SK-N-DZ (cell line): ENCODE measurements at places on chromosomes 2 and 18.

GRCh38 chr2:235390108-235390815 is 103.6 kb upstream of the AGAP1 start:
- no peak for DNase-seq

DNA sequence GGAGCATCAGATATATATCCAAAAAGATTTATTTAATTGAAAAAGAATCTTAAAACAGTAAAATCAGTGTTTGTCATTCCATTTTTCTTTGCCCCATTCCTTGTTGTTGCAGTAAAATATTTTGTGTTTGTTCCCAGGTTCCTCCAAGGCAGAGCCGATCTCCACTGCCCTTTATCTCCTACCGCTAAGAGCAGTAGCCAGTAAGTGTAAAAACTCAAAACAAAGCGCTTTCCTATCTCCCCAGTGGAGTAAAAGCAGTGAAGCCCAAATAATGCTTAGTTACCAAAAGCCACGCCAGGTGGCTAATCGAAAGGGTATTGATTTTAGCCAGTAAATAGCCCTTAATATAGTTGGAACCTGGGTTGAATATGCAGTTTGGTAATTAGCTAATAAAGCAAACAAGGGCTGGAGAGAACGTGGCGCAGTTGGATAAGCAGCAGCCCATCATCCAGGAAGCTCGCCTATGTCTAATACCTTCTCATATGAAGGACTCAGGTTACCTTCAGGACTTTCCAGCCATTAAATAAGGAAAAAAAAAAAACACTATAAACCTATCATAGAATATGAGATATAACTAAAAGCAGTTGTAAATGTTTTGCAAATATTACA is 12.4 kb upstream of the GPD2 start:
- DNase-seq = no peak

GRCh38 chr2:2464094-2464493 is 133.0 kb upstream of the MYT1L start:
- peak; percentile 81 for DNase-seq

GRCh38 chr2:105959357-105959756 is 214.6 kb downstream of the NCK2 start:
- no peak for DNase-seq

DNA sequence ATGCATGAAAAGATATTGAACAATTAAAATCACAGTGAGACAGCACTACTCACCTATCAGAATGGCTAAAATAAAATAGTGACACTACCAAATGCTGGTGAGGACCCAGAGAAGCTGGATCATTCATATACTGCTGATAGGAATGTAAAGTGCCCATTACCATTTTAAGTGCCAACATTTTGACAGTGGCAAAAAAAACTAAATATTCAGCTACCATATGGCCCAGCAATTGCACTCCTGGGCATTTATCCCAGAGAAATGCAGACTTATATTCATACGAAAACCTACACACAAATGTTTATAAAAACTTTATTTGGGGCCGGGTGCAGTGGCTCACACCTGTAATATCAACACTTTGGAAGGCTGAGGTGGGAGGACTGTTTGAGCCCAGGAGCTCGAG is 47.6 kb downstream of the FBXO36 start:
- no peak for DNase-seq

GRCh38 chr2:199470361-199470671 is 12.6 kb upstream of the SATB2 start:
- no peak for DNase-seq

DNA sequence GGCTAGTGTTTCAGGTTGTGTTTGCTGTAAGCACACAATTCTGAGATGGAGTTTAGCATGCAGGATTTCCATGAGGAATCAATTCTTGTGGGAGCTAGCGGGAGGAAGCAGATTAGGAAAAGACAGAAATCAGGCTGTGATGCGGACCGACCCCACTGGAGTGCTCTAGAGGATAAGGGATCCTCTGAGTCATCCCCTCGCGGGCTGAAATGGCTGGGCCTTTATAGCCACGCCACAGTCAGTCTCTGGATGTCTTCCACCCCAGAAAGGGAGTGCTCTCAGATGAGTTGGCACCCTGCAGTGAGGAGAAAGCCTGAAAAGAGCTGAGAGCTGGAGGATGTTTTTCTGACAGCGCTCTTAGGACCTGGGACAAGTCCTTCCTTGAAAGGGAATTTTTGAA is 102.4 kb downstream of the GALNT3 start:
- DNase-seq = no peak

- DNase-seq = no peak
Measured at GRCh38 chr2:178202927-178203326, 8.6 kb downstream of the OSBPL6 start.

DNA sequence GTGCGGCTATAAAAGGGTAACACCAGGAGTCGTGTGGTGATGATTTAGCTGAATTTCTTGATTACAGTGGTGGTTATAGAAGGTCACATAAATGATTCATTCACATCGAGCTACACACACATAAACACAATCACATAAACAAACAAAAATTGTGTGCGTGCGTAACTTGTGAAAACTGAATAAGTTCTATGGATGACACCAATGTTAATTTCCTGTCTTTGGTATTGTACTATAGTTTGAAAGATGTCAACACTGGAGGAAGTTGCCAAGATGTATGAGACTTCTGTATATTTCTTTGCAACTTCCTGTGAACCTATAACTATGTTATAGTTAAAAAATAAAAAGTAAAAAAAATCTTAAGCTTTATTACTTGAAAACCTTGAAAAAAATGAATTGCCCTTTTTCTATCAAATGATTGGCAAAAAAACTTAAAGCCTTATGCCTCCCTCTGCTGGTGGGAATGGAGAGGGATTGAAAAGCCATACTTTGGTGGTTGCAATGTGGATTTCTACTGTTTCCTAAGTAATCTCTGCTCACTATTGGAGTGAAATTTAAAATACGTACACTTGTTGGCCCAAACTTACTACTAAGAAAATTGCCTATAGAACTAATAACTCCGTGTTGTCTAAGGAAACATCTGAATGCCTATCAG is 227.7 kb downstream of the RPIA start:
- no peak for DNase-seq

DNA sequence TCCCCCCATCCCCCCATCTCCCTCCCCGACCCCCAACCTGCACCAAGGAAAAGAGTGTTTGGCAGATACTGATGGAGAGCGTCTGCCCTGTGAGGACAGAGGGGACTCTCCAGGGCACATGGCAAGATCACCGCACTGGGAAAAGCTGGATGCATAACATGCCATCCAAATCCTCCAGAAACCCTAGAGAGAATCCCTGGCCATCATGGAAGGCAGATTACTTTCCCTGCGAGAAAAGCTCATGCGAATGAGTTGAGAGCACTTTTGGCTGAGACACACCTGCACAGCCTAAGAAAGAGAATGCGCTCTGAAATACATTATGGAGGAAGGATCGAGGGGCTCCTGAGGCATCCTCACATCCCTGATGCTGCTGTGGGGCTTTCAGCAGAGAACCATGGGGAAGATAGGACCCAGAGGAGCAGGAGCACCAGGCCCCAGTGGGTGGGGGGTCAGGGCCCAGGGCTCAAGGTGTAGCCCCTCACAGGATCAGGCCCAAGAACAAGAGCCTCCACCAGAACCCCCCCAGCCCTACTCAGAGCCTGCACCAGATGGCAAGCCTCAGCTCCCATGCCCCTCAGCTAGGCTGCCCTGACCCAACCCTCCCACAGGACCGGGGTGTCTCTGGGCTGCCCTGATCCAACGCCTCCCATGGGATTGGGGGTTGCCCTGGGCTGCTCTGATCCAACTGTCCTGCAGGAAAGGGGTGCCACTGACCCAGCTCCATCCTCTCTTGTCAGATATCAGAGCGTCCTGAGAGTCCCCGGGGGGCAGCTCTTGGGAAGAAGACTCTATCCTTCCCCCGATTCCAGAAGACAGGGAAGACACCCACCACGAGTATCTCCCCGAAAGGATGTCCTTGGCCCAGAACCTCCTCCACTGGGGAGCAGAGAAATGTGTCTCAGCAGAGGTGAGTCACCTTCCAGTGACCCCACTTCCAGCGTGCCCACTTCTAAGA is 153.4 kb downstream of the NDUFA10 start:
- no peak for DNase-seq

DNA sequence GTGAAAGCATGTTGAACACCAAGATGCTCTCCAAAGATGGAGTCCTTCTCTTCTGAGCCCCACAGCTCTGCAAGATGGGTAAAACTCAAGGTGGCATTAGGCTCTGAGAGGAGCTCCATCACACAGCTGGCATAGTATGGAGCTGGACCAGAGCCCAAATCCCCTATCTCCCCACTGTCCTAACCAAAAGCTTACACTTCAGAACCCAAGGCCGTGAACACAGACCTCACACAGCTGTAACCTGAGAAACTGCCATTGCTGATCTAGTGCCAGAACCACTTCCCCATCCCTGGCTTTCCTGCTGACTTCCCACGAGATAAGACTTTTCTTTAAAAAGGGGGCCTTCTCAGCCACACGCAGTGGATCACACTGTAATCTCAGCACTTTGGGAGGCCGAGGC is 25.0 kb downstream of the TTC32 start:
- no peak for DNase-seq

- no peak for DNase-seq
Measured at GRCh38 chr2:96400049-96401000, 64.8 kb downstream of the NCAPH start.

DNA sequence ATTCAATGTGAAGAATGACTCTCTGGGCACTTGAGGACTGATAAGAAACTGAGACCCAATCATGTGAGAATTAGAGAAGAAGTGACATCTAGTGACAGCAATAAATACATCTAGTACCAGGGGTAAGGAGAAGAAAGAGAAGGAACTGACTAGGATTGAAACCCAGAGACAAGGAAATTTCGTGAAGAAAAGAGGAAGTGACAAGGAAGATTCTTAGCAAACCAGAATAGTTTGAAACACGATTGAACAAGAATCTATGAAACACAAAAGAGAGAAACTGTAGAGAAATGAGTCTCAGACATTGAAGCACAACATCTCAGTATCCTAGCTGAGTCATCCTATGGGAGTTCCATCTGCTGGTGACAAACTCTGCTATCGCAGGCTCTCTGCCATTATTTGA is 571.9 kb upstream of the PKDCC start:
- DNase-seq = no peak

- DNase-seq = no peak
Measured at GRCh38 chr2:217330647-217331046, 470.8 kb upstream of the TNP1 start.

GRCh38 chr18:27447451-27447881 is 262.4 kb upstream of the CHST9 start:
- DNase-seq = no peak

DNA sequence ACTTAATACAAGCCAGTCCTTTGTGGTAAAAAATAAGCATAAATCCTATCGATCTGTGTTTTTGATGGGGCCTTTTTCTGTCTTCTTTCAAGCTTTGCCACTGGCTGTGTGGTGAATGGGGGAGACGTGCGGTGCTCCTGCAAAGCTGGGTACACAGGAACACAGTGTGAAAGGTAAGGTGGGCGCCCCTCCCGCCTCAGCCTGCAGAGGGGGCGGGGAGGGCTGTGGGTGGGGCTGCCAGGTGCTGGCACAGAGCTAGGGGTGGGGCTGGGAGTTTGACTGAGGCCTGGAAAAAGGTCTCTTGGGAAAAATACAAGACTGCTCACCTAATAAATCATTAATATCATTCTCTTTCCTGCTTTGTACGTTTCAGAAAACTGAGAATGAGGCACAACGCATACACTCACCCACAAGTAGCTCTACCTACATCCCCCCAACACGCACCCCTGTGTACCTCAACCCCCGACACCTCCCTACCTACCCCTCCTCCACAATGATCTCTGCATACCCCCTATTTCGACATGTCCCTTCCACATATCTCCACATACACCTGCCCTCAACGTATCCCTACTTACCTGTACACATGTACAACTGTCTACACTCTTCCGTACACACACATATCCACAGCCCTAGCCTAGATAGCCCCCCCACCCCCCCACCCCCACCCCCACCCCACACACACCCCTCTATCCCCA is 129.7 kb upstream of the TTC39C start:
- no peak for DNase-seq

DNA sequence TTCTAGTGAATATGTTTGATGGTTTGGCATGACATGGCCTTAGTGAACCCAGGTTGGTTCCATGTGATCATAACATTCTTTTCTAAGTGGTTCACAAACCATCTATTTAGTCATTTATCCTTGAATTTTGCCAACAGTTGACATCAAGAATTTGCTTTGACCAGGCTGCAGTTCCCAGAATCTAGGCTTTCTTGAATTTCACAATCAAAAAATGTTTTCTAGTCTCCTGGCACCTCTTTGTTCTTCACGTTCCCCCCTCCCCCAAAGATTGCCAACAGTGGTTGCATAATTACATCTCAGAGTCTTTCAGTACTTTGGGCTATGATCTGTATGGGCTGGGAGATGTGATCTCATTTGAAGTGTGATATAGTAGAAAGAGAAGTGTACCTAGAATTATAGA is 124.0 kb downstream of the GATA6 start:
- DNase-seq = no peak

DNA sequence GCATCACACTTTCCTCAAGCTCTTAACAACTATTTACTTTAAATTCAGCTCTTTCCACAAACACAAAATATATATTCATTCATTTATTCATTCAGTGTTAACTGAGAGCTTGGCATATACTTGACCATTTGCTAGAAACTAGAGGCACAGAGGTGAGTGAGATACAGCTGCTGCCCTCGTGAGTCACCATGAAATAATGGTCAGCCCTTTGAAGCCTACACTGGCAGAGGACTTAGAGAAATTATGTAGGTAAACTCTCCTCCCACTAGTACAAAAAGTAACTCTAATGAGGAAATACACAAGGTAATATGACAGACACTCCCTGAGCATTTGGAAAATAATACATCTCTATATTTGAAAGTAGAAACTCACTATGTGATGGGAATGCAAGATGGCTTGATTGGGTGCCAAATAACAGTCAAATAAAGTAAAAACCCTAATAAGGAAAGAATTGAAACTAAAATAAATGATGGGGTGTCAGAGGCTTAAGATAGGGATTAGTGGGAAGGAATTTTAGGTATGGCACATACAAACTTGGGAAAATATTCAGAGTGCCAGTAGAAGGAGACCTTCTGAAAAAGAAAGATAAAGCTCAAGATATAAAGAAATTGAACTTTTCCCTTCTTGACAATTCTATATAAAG is 61.1 kb downstream of the ANTXR1 start:
- no peak for DNase-seq

DNA sequence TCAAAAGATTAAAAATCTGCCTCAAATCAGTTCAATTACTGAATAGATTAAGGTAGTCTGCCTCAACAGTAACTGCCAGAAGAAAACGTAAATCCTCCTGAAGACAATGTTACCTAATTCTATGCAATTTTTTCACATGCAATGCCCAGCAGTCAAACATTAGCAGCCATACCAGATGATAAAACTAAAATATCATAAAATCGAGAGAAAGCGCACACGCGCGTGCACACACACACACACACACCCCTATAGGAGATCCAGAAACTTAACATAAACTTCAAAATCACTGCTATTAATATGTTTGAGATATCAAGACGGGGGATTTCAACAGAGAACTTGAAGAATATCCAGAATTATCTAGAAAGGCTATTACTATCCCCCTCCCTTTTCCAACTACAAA is 32.9 kb downstream of the ROCK2 start:
- no peak for DNase-seq
